ENCODE measurements at places on chromosomes 11 and 22.

DNA sequence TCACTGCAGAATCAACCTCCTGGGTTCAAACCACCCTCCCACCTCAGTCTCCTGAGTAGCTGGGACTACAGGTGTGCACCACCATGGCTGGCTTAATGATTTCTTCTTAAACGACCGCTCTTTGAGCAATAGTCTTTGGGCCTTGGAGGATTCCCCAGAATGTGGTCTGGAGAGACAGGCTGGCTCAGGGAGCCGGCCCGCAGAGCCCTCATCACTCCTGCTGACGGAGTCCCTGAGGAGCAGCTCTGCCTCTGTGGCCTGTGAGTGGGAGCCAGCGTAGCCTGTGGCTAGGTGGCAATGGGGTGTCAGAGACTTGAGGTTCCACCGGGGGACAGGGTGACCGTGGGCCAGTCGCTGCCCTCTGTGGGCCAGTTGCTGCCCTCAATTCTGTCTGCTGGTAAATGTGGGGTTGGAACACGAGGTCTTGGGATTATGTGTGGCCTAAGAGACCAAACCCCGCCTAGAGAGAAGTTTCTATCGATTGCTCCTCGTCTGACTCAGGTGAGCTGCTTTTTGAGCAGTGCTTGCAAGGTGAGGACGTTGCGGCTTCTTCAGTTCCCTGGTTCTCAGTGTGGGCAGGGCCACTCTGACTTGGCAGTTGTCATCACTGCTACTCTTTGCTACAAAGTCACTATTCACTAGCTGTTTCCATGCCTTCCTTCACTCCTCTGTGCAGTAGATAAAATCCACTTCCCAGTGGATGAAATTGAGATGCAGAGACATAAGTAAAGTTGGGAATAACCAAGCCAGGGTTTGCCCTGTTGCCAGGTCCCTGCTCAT is 124.8 kb upstream of the NECTIN1 start:
- no peak for DNase-seq

DNA sequence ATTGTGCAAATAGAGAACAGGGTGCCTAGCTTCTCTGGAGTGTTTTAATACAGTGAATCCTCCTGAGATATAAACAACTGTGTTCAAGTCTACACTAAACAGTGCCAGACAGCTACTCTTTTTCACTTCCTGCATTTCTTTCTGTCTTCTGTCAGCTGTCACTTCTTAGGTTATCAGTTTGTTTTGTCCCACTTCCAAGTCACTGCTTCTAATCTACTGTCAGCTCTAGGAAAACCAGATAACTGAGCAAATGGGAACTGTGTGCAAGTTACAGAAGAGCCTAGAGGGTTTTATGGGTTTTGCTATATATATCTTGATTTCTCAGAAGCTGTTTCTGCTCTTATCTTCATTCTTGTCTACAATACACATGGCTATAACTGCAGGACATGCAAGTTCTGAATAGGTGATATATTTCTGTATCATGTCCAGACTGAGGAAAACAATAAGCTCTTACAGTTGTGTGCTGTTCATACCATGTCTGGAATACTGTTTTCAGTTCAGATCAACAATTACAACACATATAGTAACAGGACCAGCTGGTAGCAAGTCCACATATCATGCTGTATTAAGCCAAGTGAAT is 5.8 kb downstream of the PITPNB start:
- no peak for DNase-seq

GRCh38 chr11:111665777-111666176 is 63.5 kb downstream of the SIK2 start:
- no peak for DNase-seq

- DNase-seq, result peak; percentile 56
These were observed 787 bp downstream of the LRRC10B start for GRCh38 chr11:61509043-61510029.
